ENCODE measurements at places on chromosomes 7 and 10.

- peak; percentile 24 for DNase-seq
Measured at GRCh38 chr10:23630885-23631284, 192.0 kb downstream of the OTUD1 start.

GRCh38 chr10:90458571-90458970, 399.3 kb downstream of the HTR7 start:
- DNase-seq = no peak

GRCh38 chr10:103958996-103959395, 7.9 kb upstream of the SLK start:
- DNase-seq = peak; percentile 12

- DNase-seq = no peak
Measured at GRCh38 chr7:33392148-33392547, 262.8 kb downstream of the BBS9 start.

- DNase-seq = no peak
Measured at GRCh38 chr7:77685233-77685632, 11.0 kb upstream of the RSBN1L start.

- DNase-seq = no peak
Measured at GRCh38 chr7:155879592-155879991, 67.3 kb upstream of the SHH start.
